Mesenteric fat pad (tissue), 1 donor: ENCODE measurements at places on chromosomes 12 and 14. TPM values are rescaled to one million over a fixed set of nuclear protein-coding genes. Genes with fewer than 3 reads are reported as not detected.

DNA sequence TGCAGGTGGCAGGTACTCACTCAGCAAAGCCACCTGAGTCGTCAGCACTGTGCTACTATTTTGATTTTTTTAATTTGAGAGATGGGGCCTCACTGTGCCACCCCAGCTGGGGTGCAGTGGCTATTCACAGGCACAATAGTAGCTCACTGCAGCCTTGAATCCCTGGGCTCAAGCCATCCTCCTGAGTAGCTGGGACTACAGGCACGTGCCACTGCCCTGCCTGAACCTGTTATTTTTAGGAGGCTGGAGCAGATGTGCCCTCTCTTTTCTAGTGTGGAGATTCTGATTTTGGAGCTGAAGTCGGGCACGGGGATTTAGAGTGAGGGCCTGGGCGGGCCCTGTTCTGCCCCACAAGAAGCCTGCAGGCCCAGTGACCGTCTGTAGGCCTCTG, 17.3 kb downstream of the SLC25A47 start:
- DNase-seq = peak; percentile 57

DNA sequence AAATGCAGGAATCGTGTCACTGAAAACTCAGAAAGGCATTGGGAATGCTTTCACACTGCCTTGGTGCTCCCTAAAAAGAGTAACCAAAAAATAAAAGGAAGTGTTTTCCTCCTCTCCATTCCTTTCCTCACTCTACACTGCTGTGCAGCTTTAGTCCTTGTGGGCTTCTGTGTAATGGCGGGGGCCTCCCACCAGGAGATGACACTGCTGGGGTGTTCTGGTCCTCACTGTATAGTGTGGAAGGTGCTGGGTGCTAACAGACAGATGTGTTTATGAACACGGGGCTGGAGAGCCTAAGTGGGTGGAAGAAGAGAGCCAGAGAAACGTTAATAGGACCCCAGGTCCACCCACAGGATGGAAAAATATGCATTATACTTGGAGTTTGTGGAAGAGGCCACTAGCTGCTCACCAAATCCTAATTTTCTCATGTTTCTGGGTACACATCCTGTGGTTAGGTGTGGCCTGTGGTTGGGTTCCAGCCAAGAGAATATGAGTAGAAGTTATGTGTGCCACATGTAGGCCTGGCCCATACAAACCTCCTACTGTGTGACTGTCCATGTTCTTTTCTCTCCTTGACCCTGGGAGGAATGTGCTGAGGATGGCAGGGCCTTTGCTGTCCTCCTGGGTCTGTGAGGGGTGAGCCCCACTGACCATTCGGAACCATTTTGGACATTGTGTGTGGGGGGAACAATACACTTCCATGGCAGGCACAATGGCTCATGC, 14.0 kb upstream of the C1S start:
- no peak for DNase-seq

GRCh38 chr14:91207008-91207407, 37.5 kb downstream of the GPR68 start:
- no peak for DNase-seq

DNA sequence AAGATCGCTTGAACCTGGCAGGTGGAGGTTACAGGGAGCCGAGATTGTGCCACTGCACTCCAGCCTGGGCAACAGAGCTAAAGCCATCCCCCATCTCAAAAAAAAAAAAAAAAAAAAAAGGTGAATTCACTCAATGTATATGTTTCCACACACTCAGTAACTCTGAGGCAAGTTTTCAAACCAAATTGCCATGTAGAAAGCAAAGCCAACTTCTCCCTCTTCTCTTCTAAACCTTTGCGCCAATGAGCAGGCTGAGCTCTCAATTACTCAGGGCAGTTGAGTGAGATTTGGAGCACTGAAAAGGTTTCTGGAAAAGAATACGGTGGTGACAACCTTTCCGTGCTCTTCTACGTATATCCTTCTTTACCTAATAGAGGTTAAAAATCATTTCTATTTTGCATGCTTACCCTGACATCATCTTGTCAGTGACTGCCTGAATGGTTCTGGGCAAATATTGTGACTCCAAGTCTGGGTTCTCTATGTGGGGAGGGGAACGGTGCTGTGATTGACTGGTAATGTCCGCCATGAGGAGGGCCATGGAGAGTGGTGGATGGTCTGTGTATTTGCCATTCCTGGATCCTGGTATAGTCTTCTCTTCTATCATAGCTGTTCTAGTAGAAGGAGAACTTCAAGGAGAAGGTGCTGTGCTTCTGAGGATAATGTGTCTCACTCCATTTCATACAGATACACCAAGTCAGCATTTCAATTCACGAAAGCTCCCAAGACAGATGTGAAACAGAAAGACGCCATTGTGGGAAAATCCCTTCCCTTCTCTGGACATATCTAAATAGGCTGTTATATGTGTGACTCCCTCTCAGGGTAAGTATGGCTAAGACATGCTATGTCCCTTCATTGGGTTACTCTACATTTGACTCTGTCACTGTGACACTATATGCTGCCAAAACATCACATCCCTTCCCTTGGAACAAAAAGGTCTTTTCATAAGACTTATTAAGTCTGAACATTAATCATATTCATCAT, 46.2 kb upstream of the MED13L start:
- no peak for DNase-seq

Gene RPGRIP1
- 0.80 TPM for total RNA-seq

GRCh38 chr14:103136388-103137271, 13.4 kb downstream of the TNFAIP2 start:
- no peak for DNase-seq

- no peak for DNase-seq
These were observed 4.2 kb downstream of the GSG1 start for GRCh38 chr12:13099066-13099843.

GRCh38 chr14:28570391-28570790, 196.2 kb upstream of the FOXG1 start:
- DNase-seq = no peak

DNA sequence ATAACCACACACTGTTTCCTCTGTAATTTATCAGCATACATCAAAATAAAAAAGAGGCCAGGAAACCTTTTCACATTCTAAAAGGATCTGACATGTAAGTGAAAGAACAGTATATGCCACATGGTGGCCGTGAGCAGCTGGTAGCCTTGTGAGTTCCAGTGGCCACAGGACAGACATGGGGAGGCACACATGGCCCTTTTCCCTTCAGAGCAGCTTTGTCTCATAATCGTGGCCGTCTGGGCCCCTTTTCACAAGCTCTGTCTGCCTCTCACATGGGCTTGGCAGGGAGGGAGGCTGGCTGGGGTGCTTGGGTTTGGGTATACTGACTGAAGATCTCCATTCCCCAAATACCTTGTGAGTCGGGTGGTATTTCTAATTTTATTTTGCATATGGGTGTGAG, 1.5 kb upstream of the ZDHHC22 start:
- no peak for DNase-seq

- DNase-seq = no peak
These were observed 466.6 kb downstream of the TRHDE start for GRCh38 chr12:72738811-72739210.

DNA sequence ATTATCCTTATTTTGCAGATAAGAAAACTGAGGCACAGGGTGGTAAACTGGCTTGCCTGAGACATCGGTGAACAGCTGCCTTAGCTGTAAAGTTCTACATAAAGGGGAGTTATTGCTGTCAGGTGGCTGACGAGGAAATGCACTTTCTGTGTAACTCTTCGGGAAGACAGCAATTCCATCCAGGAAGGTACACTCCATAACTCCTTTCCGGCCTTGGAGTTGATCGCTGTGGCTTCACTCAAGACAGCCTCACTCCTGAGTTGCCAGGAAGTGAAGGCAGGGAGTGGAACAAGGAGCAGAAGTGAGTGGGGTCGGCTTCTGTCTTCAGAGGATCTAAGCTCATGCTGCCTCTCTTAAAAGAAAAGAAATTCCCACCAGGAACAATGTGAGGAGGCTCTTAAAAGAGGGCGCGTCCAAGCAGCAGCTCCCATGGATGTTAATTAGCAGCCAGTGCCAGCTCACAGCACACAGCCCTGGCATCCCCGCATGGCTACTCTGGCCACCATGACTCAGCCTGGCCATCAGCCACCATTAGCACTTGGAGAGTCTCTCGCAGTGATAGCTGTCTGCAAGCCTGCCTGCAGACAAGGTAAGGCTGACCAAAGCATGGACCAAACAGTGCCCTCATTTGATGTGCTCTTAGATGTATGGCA, 60.3 kb downstream of the NUAK1 start:
- DNase-seq = no peak

Gene AMN
- total RNA-seq = 1.8 TPM

DNA sequence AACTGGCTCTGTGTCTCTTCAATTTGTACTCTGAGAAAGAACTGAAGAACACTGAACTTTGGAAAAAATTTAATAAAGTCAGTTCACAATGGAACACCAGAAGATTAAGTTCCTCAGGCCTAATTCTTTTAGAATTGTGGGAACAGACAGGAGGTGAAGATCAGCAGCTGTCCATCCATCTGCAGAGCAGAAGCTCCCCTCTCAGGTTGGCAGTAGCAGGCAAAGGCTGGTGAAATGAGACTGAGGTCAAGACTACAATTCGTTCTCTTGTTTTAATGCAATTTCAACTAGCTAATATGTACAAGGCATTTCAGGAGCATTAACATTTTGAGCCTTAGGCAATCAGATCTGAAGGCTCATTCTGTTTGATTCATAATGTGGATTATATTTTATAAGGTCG, 10.3 kb upstream of the TRHDE start:
- no peak for DNase-seq

GRCh38 chr12:34396006-34396860, 373.9 kb downstream of the ALG10 start:
- peak; percentile 85 for DNase-seq

- no peak for DNase-seq
These were observed 44.6 kb upstream of the CNTN1 start for GRCh38 chr12:40647651-40648050.

DNA sequence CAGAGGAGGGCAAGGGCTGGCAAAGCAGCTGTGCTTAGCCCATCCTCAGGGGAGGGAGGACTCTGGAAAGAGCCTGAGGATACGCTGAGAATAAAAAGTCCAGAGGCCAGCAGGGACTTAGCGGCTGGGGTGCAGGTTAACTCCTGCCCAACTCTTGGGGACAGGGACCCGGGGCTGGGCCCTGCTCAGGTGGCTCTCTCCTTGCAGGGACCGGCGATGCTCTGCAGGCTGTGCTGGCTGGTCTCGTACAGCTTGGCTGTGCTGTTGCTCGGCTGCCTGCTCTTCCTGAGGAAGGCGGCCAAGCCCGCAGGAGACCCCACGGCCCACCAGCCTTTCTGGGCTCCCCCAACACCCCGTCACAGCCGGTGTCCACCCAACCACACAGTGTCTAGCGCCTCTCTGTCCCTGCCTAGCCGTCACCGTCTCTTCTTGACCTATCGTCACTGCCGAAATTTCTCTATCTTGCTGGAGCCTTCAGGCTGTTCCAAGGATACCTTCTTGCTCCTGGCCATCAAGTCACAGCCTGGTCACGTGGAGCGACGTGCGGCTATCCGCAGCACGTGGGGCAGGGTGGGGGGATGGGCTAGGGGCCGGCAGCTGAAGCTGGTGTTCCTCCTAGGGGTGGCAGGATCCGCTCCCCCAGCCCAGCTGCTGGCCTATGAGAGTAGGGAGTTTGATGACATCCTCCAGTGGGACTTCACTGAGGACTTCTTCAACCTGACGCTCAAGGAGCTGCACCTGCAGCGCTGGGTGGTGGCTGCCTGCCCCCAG, 2.8 kb downstream of the B3GNT4 start:
- peak; percentile 86 for DNase-seq

DNA sequence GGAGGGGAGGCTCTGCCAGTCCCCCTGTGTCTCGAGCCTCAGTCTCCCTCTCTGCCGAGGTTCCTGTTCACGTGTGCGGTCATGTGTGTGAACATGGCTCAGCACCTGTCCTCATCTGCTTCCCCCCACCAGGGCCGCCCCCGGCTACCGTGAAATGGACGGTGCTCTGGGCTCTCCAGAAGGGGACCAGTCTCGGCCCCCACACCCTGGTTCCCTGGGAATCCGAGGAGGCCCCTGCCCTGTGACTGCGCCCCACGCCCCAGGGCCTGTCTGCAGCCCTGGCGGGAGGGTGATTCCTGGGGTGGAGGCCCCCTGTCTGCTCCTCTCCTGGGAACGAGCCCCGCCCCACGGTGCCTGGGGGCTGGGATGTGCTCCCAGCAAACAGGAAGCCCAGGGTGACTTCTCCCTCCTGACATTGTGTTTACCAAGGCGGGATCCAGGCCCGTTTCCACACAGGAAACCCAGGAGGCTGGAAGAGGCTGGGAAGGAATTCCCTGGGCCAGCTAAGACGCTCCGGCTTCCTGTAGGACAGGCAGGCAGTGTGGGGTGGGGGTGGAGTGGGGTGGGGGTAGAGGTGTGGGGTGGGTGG, 46.6 kb downstream of the KIF26A start:
- no peak for DNase-seq

Gene OTOGL
- total RNA-seq = not detected

- DNase-seq = no peak
These were observed 636.4 kb downstream of the SLC6A15 start for GRCh38 chr12:84276215-84276614.

Gene DEPDC4
- 0.58 TPM for total RNA-seq

Gene REM2
- total RNA-seq = 0.39 TPM

Gene MIP
- total RNA-seq = not detected

GRCh38 chr12:64072916-64073575, 149.1 kb downstream of the KICS2 start:
- no peak for DNase-seq

DNA sequence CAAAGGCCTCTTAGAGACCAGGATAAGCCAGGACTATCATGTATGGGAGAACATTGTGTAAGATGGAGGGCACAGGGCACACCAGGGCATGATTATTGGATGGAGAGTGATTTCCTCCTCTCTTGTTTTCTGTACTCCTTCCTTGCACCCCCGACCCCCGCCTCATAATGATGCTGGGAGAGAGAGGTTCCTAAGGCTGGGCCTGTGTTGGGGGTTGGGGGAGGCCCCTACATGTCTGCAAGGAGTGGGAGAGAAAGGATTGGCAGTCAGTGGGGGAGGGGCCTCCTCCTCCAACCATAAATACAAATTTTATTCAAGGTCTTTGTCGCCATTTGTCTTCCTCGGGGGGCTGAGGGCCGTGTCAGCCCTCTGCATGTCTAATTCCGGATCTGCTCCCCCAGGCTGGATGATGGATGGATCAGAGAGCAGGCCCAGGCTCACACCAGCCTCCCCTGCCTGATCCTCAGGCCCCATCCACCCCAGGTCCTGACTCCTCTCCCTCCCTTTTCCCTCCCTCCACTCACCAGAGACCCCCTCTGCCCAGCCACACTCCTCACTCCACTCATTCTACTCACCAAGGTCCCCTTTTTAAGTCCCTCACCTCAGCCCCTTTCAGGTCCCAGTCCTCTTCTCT, 2.0 kb upstream of the C1QL4 start:
- DNase-seq = peak; percentile 59

- DNase-seq = no peak
These were observed 44.4 kb downstream of the AMN start for GRCh38 chr14:102966681-102967505.

DNA sequence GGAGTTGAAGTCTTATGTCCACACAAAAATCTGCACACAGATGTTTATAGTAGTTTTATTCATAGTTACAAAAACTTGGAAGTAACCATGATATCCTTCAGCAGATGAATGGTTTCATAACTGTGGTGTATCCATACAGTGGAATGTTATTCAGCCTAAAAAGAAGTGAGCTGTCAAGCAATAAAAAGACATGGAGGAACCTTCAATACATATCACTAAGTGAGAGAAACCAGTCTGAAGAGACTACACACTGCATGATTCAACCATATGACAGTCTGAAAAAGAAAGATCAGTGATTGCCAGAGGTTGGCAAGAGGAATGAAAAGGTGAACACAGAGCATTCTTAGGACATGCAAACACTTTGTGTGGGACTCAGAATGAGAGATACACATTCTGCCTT, 18.6 kb upstream of the IFNG start:
- DNase-seq = no peak
